Thyroid gland (tissue), 4 donors: ENCODE measurements at places on chromosomes 7 and 10. TPM values are rescaled to one million over a fixed set of nuclear protein-coding genes. Genes with fewer than 3 reads are reported as not detected.

The PAPOLB gene
- 0.34 TPM for total RNA-seq

DNA sequence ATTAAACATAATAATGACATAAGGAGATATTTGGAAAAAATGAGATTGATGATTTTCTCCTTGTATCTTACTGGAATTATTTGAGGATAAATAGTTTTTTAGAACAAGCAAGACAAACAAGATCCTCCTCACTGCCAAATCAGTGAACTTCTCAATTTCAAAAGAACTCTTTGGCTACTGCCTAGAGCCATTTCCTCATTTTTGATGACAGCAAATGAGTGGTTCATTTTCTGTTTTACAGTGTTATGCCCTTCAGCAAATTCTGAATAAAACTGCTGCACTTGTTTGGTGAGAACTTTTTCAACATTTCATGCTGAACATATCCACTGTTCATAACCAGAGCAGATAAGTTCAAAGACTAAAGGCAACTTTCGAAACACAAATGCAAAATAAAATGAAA, 42.5 kb upstream of the AHR start:
- no peak for DNase-seq

The JAKMIP3 gene
- total RNA-seq = 1.6 TPM

The FEZF1 gene
- not detected for total RNA-seq

DNA sequence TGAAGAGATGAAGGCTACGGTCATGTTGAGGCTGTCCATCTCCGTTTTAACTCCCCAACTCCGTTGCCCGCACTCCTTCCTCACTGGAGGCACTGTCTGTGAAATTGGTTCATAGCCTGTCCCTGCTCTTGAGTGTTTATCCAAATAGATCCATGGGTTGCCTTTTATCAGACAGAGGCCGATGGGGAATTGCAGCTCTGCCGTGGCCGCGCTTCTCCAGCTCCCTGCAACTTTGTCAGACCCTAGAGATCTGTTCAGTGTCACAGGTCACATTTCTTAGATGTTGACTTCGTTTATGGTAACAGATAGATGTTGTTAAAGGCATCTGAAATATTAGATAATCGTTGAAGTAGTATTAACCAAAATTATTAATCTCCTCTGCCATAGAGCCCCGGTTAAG, 14.7 kb downstream of the PPP2R2D start:
- DNase-seq = no peak

- DNase-seq = no peak
These were observed 639.9 kb downstream of the PHTF2 start for GRCh38 chr7:78438433-78438832.

- DNase-seq = no peak
These were observed 95.4 kb downstream of the PPP1R9A start for GRCh38 chr7:95002775-95003174.

DNA sequence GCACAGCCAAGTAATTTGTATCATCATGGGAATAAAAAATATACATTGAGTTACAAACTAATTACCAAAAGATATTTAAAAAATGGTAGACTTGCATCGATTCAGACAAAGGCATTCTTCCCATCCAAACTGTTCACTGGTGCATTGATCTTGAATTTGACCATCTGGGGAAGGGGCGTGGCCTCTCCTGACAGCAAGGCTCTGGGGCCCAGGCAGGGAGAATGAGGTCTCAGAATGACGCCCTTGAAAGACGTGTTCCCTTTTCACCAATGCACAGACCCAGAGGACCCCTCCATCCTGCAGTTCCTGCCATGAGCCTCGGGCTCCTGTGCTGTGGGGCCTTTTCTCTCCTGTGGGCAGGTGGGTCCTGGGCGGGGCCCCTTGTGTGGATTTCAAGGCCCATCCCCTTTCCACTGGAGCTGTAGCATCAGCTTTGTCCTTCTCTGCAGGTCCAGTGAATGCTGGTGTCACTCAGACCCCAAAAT, 91.1 kb upstream of the PRSS58 start:
- DNase-seq = no peak

DNA sequence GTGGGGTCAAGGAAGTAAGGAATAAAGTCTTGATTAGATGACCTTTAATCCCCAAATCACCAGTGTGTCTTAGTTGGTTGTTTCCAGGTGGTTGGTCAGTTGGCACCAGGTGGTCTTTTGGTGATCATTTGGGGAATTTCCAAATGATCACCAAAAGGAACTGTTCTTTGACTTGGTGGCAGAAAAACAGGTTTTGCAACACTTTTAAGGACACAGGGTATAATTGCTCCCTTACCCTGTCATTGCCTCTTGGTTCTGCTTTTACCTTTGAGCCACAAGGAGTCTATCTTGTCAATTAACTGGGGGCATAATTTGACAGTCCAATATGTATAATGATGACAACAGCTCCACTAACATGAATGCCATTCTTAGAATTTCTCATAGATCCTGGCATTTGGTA, 104.2 kb downstream of the ADK start:
- DNase-seq = peak; percentile 14

The RBM20 gene
- 0.54 TPM for total RNA-seq

GRCh38 chr7:320297-320696, 30.3 kb downstream of the FOXL3 start:
- DNase-seq = no peak

DNA sequence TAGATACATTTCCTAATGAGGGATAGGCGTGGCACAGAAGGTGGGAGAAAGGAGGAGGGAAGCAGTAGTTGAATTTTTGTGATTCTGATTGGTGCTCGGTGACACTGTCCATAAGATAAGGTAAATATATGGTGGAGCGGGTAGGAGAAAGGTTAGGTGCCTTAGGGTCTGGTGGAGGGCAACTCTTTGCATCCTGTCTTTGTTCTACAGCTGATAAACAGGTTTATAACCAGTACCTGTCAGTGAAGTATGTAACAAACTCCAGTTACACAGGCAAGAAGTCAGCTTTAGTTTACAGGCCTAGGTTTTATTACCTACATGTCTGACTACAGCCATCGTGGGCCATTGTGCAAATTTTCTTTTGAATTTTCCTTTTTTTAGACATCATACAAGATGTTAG, 10.9 kb upstream of the FAM180A start:
- no peak for DNase-seq

DNA sequence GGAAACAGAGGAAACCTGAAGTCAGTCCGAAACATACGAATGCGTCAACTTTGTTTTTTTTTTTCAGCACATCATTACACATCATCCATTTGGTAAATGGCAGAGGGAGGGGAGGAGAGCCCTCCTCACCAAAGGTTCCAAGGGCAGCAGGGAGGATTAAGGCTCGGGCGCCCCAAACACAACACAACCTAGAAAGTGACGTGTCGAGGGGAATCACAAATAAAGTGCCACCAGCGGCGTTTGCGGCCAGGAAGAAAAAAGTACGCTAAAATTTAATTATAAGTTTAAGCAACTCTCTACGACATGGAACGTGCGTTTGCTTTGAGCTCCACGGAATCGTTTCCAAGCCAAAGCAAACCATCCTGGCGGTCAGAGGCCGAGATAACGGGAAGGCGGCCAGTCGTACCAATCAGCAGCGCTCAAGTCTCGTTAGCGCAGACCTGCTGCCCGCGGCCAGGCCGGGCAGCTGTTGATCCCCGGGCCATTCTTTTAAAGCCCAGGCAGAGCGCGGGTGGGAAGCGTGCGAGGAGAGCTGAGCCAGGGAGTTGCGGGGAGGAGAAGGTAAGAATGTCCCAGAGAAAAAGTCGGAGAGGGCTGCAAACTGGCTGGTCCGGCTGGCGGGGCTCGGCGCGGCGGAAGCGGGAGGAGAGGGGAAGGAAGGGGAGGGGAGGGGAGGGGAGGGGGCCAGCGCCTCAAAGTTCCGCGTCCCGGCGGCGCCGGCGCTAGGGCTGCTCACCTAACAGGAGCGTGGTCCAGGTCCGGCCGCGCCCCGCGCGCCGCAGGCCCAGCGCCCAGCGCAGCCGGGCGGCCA, 719 bp downstream of the DPY19L1 start:
- peak; percentile 60 for DNase-seq

The TET1 gene
- 7.4 TPM for total RNA-seq

- DNase-seq = no peak
These were observed 455.8 kb downstream of the TFEC start for GRCh38 chr7:115574681-115575291.

The ZNF853 gene
- total RNA-seq = 26.2 TPM

DNA sequence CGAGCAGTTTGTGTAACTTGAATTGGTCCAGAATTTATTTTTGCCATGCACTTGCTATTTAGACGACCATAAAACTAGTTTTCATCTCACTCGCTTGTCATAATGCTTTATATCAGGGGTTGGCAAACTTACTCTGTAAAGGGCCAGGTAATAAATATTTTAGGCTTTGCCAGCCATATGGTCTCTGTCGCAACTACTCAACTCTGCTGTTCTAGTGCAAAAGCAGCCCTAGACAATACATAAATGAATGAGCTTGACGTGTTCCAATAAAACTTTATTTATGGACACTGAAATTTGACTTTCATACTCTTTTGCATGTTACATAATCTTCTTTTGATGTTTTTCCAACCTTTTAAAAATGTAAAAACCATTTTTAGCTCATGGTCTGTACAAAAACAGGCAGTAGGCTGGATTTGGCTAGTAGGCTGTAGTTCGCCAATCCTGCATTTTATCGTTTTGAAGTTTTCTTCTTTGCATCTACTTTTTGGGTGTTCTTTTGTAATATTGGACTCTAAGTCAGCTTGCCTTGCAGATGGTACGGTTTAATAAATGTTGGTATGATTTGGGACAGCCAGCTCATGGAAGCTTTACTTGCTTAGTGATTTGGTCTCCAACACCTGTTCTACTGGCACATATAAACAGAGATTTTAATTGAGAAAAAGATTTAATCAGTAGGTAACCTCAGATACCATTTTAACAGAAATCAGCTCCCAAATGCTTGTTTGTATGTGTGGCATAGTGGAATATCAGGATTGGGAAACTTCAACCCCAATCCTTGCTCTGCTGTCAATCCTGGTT, 25.6 kb downstream of the SND1 start:
- DNase-seq = no peak

The CLRN3 gene
- total RNA-seq = not detected

DNA sequence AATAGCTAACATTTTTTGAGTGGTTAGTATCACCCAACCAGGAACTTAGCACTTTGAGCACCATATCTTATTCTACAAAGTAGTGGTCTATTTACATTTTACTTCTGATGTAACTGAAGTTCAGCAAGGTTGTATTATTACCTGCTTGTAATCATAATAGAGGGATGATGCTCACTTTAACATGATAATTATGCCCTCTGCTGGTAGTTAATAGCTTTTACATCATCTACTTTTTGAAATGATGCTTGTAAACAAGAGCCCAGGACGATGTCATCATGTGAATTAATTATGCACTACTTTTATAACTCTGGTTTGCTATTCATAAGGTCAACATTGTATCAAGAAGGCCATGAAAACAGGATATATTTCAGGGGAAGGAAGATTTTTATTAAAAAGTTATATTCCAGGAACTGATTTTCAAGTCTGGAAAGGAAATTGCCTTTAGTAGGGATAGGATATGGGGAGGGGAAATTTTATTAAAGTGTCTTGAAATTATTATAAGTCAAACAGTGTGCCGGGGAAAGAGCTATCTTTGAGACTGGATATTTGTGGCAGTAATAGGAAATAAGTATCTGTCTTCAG, 80.3 kb upstream of the SCIN start:
- DNase-seq = no peak

DNA sequence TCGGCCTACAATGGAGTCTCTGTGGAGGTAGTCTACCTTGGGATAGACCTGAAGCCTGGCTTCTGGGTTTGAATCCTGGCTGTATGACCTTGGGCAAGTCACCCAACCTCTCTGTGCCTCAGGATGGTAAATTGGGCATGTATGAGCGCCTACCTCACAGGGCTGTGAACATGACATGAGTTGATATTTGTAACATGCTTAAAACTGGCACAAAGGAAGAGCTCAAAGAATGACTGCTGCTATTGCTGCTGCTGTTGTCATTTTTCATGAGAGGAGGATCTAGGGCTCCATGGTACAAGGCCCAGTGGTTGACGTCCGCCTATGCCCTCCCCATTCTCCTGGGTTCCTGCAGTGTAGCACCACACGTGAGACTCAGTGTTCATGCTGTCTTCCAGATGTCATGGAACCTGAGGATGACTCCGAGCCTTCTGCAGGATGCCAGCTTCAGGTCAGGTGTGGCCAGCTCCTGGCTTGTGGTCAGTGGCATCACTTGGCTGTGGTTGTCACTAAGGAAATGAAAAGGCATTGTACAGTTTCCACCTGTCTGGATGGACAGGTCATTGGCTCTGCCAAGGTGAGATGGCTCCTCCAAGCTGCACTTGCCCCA, 95.0 kb downstream of the WDFY4 start:
- no peak for DNase-seq

The KCNH2 gene
- 0.93 TPM for total RNA-seq

- no peak for DNase-seq
These were observed 80.1 kb upstream of the EMX2 start for GRCh38 chr10:117462424-117462792.

The UTF1 gene
- total RNA-seq = not detected

DNA sequence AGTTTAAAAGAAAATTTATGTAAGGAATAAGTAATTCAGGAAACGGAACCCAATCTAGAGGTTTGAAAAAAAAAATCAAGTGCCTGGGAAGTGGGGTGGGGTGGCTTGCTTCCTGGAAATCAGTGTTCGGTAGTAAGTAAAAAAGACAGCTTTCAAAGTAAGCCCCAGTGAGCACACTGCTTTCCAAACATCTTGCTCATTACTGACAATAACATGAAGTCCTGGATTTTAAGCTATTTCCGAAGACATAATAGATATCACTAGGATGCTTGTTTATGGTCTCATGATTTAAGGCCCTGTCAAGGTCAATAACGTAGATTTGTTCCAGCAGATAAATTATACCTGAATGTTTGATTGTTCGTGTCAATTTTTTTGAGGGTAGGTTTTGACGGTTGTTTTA, 1.3 kb downstream of the STAMBPL1 start:
- no peak for DNase-seq

The SDK1 gene
- total RNA-seq = 2.4 TPM

DNA sequence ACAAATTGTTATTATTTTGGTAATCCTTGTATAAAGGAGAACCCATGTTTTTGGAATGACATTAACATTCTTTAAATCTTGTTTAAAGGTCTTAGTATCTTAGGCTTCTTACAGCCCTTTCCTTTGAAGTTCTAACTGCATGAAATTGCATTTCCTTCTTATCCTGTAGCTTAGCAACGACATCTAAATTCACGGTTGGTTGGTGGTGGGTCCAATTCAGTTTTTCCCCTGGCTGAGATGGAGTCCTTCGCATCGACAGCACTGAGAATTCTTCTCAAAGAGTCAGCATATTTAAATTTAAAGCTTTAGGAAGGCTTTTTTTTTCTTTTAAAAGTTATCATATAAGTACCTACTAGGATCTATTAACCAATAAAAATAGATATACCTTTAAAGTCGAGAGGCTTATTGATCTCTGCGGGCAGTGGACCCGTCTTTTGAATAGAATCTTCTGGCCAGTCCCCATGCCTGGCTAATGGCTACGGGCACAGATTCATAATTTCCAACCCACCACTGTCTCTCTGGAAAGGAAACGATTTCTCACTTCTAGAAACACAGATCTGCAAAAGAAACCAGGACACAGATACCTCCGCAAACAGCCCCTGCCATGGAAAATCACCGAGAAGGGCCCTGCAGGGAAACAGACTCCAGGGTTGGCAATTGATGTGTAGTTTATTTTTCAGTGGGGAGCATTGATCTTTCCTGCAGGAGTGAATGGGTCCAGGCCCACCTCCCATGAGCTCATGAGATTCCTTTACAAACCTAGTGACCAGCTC, 63.4 kb downstream of the RAMP3 start:
- no peak for DNase-seq

- DNase-seq = no peak
These were observed 9.3 kb downstream of the WEE2 start for GRCh38 chr7:141717450-141717849.
